ELF-1 (cell line): ENCODE measurements at places on chromosomes 13 and 19.

- DNase-seq, result no peak
Observed at GRCh38 chr19:4305659-4306058, 1.3 kb downstream of the FSD1 start.

DNA sequence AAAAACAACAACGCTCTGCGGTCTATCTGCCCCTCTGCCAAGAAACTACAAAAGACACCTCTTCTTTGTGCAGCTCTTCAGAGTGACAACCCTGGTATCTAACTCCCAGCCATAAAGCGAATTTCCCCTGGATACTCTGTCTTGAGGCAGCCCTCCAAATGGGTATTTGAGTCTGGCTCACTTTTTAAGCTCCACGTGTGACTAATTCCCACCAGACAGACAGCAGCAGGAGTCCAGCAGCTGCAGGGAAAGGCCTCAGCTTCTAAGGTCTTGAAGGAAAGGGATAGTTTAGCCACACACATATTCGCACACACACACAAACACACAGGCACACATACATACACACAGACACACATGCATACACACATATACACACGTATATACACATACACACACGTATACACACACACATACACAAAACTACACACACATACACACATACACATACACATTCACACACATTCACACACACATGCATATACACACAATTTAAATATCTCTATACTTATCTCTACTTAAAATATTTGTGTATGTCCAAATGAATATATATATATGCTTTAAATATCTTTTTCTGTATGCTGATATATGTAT is 188.8 kb downstream of the TSHZ3 start:
- DNase-seq, result no peak

- DNase-seq, result no peak
Observed at GRCh38 chr19:13100841-13101589, 1.6 kb downstream of the LYL1 start.

DNA sequence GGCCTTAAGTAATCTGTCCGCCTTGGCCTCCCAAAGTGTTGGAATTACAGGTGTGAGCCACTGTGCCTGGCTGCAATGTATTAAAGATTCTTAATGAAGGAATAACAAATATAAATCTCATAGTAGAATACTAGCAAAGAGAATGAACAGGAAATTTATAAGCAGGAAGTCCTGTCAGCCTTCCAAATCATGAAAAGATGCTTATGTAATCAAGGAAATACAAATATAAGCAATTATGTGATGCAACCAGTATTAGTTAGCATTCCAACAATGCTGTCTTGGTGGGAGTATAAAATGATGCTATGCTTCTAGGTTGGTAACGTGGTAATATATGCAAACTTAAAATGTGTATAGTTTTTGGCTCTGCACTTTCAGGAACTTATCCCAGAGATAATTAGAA is 133.8 kb downstream of the PDS5B start:
- no peak for DNase-seq

DNA sequence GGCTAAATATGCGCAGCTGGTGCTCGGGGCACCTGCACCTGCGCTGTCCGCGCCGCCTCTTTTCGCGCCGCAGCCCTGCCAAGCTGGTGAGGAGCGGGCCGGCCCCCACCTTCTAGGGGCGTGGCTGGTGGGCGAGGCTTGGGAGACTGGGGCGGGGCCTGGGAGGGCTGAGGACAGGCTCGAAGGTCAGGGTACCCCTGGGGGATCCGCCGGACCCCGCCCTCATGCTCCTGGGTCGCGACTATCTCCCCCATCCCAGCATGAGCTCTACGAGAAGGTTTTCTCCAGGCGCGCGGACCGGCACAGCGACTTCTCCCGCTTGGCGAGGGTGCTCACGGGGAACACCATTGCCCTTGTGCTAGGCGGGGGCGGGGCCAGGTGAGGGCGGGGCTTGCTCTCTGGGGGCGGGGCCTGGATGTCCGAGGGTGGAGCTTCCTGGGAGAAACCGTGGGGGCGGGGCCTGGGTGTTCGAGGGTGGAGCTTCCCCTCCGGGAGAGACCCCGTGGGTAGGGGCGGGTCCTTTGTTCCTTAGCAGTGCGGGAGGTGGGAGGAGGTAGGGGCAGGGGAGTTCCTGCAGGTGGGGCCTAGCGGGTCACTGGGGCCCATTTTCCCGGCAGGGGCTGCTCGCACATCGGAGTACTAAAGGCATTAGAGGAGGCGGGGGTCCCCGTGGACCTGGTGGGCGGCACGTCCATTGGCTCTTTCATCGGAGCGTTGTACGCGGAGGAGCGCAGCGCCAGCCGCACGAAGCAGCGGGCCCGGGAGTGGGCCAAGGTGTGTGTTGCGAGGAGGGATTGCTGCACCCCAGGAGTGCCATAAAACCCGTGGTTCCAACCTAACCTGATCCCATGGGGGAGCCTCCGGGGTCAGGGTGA is 19.7 kb downstream of the PNPLA6 start:
- DNase-seq, result peak; percentile 92

GRCh38 chr19:36775768-36776167 is 3.2 kb upstream of the ZNF850 start:
- peak; percentile 24 for DNase-seq

GRCh38 chr19:19459707-19460251 is 54.3 kb downstream of the GATAD2A start:
- DNase-seq, result no peak

GRCh38 chr19:52724701-52725514 is 9.9 kb downstream of the ZNF611 start:
- no peak for DNase-seq

- peak; percentile 53 for DNase-seq
Observed at GRCh38 chr19:51097166-51097738, 11.0 kb downstream of the CTU1 start.

DNA sequence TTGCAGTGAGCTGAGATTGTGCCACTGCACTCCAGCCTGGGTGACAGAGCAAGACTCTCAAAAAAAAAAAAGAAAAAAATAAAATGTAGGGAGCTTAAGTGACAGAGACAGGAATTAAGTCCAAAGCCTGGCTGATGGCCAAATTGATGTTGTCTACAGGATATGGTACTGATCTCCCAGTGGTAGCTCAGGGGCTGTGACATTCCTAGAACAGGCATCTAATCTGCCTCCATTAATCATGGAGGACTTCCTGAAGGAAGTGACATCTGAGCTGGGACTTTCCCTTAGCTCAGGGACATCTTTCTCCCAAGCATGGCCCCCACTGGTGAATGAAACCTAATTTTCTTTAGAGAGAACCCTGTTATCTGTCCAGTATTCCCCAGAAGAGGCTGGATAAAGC is 11.4 kb upstream of the EDDM13 start:
- no peak for DNase-seq

GRCh38 chr19:16142032-16142580 is 1.4 kb upstream of the HSH2D start:
- no peak for DNase-seq

DNA sequence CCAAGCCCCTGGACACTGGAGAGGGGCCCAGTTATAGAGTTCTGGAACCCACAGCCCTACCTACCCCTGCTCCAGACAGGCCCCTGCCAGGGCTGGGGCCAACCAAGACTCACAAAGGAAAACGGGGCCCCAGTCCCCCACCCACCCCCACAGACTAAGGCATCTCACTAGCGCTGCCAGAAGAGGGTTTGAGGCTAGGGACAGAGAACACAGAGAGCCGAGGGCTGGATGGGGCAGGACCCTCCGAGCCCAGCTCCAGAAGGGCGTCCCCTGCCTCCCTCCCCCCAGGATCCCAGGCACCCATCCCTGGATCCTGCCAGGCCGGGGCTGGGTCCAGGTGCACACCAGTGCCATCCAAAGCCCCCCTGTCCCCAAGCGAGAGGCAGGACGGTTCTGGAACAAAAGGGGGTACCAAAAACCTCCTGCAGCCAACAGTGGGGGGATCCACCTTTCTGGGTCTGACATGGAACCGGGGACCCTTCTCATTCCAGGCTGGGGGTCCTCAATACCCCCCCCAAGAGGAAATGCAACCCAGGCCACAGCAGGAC is 4.4 kb upstream of the REXO1 start:
- no peak for DNase-seq

GRCh38 chr19:16376241-16376640 is 51.6 kb downstream of the KLF2 start:
- no peak for DNase-seq

- no peak for DNase-seq
Observed at GRCh38 chr13:44487989-44488388, 88.1 kb downstream of the TSC22D1 start.

GRCh38 chr19:28516415-28516872 is 696.5 kb downstream of the UQCRFS1 start:
- no peak for DNase-seq

- DNase-seq, result peak; percentile 83
Observed at GRCh38 chr13:27830010-27830409, 37.7 kb downstream of the GSX1 start.
